Suppressor macrophage treated with lipopolysaccharide for 1 hour (primary cell): ENCODE measurements at places on chromosomes 12 and 14.

- DNase-seq: no peak
These were observed 10.8 kb downstream of the TSPAN9 start for GRCh38 chr12:3087758-3088650.

DNA sequence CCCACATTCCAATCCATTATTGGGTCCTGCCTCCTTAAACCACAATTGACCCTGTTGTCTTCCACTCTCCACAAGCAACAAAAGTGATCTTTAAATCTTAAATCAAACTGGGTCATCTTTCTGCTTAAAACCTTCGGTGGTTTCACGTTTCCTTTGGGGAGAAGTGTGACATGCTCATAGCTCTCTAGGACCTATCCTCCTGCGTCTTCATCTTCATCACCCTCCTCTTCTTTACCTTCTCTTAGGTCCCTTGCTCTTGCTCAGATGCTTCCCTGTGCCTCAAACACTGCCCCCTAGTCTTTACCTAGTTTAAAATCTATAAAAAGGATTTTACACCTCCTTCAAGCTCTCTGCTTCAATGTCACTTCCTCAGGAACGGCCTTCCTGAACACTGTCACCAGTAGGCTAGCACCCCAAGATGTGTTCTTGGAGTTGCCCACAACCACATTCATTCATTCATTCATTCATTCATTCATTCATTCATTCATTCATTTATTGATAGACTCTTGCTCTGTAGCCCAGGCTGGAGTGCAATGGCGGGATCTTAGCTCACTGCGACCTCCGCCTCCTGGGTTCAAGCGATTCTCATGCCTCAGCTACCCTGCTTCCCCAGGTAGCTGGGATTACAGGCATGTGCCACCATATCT lies 46.8 kb downstream of the GALNT4 start:
- no peak for DNase-seq

- no peak for DNase-seq
These were observed 125.8 kb downstream of the C12orf42 start for GRCh38 chr12:103369929-103370328.

DNA sequence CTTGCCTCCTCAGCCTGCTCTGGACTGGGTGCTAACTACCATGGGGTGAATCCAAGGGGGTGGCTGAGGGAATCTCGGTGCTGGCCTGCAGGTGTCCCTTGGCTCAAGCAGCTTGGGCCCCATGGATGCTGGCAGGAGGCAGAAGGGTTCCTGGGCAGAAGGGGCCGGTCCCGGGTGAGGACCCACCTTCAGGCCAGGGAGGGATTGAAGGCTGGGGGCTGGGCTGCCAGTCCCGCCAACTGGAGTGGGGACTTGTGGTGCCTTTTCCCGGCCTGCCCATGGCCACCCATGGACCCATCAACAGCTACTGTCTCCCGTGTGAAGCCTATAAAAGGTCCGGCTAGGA lies 550.1 kb downstream of the SLC6A15 start:
- no peak for DNase-seq

- no peak for DNase-seq
These were observed 434.6 kb upstream of the RGS6 start for GRCh38 chr14:71497645-71498086.

- DNase-seq: no peak
These were observed 114.0 kb downstream of the DICER1 start for GRCh38 chr14:95043314-95043713.

DNA sequence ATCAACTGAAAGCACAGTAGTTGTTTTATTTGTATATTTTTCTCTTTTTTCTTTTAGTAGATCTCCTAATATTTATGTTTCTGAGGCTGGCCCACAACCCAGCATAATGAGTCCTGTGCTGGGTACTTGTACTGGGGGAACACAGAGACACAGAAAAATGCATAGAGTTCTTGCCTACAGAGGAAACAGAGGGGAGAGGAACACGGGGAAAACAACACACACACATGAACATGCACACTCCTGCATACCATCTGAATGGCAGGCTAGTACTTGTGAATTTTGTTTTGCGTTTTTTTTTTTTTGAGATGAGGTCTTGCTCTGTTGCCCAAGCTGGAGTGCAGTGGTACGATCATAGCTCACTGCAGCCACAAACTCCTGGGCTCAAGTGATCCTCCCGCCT lies 21.3 kb downstream of the PITPNM2 start:
- no peak for DNase-seq

DNA sequence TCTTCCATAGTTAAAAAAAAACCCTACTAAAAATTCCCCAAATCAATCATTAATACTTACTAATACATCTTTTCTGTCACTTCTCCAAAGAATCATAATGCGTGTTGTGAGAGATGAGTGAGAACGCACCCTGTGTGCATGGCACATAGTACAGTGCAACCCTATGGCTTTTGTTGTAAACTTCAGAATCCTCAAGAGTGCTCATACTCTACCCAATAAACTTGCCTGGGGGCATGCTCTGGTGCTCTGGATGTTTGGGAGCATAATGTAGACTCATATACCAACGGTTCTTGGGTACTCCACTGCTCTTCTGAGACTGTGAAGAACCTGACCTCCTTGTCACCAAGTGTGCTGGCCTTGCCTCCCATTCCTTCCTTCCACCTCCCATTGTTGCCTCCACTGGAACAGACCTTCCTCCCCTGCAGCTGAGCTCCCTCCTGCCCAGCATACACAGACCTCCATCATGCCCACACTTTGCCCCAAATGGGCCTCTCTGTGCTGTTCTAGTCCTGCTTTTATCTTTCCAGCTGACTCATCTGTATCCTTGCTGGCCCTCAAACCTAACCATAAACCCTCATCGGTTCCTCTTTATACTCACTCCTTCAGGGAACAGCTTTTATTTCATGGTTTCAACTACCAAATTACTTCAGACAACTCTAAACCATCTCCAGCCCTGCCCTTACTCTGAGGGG lies 8.9 kb downstream of the DCP1B start:
- no peak for DNase-seq

DNA sequence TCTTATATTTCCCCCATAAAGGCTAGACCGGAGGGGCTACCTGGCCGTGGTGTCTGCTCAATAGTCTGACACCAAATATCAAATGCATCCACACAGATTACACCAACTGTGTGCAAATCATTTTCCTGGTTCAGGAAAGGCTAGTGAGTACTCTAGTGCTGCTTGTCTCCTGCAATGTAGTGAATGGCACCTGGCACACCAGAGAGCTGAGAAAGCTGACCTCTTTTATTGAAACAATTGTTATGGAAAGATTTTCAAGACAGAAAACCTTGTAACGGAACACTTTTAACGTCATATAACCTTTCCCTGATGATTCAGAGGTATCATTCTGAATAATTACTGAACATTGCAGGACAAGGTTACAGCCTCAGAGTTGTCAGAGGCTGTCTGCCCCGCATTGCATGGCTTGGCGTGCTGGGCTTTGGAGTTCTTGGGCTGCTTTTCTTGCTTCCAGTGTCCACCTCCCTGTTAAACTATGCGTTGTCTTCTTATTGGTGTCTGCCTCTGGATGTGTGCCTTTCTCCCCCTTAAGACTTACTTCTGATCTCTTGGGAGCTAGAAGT lies 40.7 kb upstream of the HDAC7 start:
- no peak for DNase-seq

DNA sequence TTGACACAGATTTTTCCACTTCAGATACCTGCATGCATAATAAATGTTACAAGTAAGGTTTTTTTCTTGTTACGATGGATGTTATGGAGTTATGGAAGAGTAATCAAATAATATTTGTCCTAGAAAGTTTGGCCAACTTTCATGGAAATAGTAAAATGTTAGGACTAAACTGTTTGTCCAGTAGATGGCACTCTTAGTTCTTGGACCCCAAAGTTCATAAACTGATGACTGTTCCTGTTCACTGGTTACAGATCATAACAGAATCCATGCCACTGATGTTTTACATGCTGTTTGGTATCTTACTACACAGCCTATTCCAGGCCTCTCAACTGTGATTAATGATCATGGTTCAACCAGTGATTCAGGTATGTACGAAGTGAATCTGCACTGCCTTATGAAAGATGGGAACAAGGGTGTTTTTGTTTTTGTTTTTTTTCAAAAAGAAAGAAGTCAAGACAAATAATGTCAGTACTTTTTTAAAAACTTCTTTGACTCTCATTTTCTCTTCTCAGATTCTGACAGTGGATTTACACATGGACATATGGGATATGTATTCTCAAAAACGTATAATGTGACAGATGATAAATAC lies 48.8 kb upstream of the SLCO1C1 start:
- peak; percentile 16 for DNase-seq

DNA sequence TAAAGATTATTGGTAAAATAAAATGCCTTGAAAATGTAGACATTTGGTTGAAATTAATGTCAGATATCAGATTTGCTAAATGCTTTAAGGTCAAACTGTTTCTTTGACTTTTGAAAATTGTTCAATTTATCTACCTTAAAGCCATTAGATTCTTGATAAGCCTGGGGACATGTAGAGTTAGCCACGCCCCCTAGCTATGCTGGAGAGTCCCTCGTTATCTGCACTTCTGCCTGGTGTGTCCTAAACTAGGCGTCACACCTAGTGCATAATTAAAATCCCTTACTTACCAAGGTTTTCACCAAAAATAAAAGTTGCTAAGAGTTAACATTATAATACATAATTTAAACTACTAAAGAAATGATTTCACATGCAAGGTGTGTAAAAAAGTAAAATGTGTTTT lies 79.5 kb downstream of the EGLN3 start:
- DNase-seq: no peak

DNA sequence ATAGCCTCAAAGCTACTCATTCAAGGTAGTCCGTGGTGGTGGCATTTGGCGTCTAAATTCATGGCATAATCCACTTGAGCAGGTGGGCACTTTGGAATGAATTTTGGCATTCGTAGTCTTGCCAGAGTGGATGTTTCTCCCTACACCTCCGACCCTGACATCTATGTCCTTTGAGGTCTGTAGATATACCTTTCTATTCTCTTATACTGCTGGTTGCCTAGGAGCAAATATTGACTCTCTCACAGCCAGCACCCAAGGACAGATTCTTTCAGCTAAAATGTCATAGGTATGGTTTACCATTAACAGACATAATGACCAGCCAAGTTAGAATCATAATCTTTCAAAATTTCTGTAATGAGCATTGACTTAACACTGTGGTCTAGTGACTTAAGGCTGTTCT lies 47.4 kb upstream of the FLRT2 start:
- DNase-seq: no peak

DNA sequence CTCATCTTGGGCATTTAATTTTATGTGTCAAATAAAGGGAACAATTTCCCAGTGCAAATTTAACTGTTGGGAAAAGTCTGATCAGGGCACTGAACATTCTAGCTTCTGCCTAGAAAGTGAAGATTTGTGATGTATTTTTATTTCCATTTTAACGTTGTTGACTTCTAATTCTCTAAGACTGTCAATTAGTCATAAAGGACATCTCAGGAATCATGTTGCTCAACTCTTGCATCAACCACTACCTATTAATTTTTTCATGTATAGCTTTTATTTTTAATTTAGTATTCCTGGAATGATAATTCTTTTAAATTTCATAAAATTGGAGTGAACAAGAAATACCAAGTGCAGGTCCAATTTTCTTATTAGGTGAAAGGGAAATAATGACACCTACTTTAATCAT lies 87.9 kb upstream of the METAP2 start:
- no peak for DNase-seq

GRCh38 chr12:48216785-48217184 lies 13.7 kb upstream of the OR10AD1 start:
- DNase-seq: peak; percentile 85

DNA sequence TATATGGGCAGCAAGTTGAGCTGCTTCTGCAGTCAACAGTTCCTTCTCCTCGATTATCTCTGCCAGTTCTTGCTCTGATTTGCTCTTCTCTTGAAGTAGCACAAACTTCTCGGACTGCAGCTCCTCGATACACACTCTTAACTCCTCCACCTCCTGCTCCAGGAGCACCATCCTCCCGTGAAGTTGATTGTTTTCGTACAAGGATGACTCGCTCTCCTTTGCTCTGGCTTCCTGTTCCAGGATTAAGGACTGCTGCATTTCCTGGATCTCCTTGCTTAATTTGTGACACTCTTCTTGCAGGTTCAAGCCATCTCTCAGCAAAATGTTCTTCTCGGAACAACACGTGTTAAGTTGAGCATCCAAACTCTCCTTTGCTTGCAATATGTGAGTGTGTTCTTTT lies 56.2 kb upstream of the VPS33A start:
- DNase-seq: no peak

- peak; percentile 67 for DNase-seq
These were observed 233.3 kb upstream of the PPFIA2 start for GRCh38 chr12:81992461-81992860.

GRCh38 chr14:80787876-80788275 lies 153.7 kb downstream of the CEP128 start:
- no peak for DNase-seq

- no peak for DNase-seq
These were observed 26.8 kb downstream of the DGLUCY start for GRCh38 chr14:91140672-91141071.

DNA sequence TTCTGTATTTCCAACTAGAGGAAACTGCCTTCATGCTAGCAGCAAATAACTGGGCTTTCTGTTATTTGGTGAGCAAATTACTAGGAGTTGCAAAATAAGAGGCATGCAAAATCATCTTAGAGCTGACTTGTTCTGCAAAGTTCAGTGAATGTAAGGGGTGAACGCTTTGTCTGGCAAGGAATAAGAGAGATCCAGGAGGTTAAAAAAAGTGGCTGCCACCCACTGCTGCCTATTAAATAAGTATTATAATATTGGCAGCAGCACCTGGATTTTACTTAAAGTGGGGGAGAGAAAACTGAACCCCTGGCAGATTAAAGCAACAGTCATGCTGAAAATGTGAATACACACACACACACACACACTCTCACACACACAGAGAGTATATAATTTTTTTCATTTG lies 557.0 kb downstream of the FLRT2 start:
- DNase-seq: no peak

DNA sequence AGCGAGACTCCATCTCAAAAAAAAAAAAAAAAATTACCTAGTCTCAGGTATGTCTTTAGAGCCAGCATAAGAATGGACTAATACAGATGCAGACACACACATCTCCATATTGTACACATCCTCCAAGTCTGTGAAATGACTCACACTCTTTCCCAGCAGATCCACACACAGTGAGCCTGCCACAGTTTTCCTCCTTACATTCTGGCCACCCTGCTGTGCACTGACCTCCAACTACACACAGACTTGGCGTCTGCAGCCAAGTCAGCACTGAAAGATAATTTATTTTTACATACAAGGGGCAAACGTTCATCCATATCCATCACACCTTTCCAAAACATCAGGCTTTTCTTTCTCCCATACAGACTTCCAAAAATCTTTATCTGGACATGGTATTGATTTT lies 115.9 kb downstream of the SLC25A21 start:
- DNase-seq: no peak

- DNase-seq: no peak
These were observed 525 bp downstream of the RNU6-8 start for GRCh38 chr14:32202491-32202997.

- no peak for DNase-seq
These were observed 201.2 kb upstream of the PRICKLE1 start for GRCh38 chr12:42790761-42791151.
